ENCODE measurements at places on chromosomes 2 and 18.

DNA sequence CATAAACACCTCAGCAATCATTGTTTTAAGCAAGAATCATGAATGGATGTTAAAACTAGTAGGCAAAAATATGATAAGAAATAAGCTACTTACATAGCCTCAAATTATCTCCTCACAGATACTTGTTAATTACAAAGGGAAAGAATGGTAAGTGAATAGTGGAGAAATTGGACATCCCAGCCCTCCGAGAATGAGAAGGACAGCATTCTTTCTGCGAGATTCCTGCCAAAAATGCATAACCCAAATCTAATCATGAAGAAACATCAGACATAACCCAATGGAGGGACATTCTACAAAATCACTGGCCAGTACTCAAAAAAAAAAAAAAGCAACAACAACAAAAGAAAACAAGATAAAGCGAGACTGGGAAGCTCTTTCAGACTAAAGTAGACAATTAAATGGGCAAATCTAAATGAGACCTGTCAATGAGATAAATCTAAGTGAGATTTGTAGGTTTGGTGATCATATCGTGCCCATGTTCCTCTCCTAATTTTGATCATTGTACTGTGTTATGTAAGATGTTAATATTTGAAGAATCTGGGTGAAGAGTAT, 57.9 kb upstream of the GLI2 start:
- DNase-seq: no peak

DNA sequence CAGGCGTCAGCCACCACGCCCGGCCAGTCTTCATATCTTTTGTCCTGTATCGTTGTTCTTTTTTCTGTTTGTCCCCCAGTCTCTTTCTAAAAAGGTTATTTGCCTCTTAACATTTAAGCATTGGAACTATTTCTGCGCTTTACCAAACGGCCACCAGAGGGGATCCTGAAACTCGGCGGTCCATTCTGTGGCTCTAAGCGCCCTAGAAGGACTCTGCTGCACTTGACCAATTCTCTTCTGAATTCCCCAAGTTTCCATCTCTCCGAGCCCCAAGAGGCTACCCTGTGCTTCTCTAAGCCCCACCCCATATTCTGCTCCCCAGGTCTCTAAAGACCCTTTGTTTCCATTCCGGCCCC, 33.1 kb upstream of the REG3G start:
- DNase-seq: no peak

DNA sequence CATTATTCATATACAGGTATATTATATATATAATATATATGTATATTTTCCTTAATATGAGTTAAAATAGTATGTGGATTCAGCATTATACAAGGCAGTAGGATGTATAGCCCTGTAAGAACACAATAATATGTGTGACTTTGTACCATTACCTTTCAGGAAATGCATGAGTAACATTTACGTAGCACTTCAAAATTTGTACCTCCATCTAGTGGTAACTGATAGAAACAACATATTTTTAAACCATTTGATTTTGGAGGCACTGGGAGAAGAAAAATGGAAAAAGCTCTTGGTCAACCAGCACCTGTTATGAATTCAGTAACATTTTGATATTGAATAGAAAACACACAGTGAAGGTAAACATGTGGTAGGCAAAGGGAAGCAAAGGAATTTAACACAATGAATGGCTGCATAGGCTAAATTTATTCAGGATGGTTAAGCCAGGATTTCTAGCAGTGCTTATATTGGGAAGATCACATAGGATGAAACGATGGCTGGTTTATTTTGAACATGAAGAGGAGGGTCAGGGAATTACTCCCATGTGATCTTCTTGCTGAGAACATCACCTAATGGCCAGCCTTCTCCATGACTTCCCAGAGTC, 565.5 kb downstream of the CCDC85A start:
- no peak for DNase-seq

DNA sequence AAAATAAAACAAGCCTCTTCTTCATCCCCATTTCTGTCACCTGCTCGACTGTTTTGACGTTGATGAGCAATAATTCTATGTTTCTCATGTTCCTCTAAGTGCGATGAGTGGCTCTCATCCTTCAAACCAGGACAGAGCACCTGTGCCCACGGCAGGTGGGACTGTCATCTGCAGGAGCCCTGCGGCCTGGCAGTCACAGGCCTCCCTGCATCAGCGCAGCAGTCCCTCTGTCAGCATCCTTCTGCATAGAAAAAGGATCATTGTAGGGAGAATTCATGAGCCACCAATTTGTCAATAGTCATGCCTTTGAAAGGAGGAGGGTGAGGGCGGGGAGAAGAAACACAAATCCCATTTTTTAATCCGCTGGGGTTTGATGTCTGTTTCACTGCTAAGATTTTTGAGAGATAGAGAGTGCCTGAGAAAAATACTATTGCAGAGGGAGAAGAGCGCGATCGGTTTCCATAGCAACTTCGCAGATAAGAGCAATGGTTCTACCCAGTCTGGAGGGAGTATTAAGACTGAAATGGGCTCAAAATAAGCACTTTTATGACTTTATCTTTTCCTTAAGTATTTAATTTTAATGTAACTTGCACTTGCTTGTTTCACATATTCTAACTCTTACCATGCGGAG, 234.3 kb upstream of the NCKAP5 start:
- DNase-seq: no peak

DNA sequence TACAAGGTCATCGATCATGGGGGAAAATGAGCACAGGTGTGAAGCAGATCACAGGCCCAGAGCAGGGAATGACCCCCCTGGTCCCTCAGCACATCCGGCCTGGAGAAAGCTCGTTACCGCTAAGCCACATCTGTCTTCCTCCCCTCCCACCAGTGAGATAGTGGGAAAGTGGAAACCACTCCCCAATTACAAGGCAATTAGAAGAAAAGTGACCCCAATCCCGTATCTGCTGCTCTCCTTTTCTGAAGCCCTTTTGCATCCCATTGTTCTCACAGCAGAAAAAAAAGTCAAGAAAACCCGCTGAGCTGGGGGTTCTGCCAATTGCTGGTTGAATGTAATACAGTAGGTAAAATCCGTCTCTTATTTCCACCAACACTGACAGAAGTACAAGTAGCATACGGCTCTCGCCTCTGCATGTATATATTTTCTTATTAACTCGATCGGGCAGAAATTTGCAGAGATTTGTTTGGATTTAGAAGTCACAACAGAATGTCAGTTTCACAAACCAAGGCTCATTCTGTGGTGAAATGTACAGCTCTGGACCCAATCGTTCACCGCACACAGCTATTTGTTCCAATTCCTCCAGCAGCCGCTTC, 287.0 kb downstream of the TCF4 start:
- no peak for DNase-seq

DNA sequence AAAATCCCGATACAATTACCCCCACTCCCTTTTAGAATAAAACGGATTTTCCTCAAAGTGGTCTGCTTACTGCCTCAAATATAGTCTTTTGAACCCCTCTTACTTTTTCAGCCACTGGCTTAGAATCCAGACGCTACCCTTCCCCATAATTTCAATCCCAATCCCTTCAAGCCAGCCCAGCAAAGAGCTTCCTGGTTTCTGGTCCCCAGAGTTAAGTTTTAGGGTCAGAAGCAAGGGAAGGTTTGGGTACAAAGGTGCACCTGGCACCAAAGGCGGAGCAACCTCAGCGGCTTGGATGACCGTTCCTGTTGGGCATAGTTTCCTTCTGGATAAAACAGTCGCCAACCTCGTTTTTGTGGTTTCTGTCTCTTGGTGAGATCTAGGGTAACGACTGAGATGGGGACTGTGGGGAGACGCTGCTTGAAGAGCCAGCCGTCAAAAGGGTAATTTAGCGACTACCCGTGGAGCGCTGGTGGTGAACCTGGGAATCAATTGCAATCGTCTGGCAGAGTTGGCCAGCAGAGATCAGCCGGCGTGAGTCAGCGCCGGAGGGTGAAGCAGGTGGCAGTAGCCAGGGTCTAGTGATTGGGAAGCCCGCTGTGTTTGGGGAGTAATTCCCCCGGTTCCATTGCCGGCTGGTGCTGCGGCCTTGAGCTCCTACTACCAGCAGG, 1.6 kb downstream of the FEV start:
- no peak for DNase-seq

DNA sequence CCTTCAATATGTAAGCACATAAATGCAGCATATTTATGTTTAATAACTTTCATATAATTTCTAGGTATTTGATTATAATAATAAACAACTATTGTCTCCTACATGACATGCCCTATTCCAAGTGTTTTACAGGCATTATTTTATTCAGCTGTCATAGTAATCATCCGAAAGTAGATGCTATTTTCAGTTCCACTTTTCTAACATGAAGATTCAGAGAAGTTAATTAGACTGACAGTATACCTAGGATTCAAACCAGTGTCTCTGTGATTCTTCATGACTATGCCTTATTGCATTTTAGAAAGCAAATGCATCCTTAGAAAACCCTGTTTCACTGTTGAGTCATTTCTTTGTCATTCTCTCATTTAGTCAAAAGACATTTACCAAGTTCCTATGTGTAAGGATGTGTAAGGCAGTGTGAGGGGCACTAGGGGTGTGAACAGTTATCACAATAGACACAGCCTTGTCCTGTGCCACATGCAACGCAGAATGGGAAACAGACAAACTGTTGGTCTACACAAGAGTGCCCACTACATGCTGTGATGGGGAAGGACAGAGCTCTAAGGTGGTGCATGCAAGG, 79.8 kb downstream of the DTNA start:
- no peak for DNase-seq

DNA sequence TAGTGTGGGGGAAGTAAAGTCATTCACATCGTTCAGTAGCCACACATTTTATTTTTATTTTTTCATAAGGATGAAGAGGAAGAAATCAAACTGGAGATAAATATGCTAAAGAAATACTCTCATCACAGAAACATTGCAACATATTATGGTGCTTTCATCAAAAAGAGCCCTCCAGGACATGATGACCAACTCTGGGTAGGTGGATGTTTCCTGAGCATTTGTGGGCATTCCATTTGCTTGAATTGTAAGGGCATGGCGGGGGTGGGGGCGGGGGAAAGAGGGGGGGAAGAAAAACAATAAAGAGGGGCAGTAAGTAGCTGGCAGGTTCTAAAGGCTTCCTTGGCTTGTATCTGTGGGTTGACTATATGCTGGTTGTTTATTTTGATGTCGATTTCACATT, 126.4 kb downstream of the MAP4K4 start:
- DNase-seq: no peak

GRCh38 chr2:2331881-2332280, 806 bp upstream of the MYT1L start:
- peak; percentile 58 for DNase-seq

DNA sequence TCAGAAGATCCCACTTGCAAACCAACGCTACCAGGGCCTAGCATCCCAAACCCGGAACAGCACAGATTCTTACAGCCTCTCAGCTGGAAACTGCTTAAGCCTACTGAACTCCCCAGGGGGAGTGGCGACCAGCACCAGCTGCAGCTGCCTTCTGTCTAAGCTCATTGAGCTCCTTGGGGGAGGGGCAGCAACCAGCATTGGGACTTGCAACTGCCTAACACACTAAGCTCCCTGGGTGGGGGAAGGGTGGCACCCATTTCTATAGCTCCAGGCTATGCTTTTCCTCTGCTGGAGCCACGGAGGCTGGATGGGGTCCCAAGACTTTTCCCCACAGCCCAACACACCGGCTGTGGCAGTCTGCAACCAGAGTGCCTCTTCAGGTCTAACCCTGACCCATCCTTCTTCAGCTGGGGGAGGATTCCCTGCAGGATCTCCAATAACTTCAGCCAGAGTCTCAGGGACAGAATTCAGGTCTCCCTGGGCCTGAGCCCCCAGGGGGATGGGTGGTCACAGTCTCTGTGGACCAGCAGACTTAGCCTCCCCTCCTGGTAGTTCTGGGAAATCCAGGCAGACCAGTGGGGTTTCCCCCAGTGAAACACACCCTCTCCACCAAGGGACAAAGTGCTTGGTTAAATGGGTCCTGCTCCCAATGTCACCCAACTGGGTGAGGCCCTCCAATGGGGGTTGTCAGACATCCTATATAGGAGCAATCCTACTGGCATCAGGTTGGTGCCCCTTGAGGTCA, 45.9 kb upstream of the ITGA4 start:
- no peak for DNase-seq

GRCh38 chr18:61596296-61596695, 263.1 kb downstream of the CDH20 start:
- DNase-seq: no peak

- no peak for DNase-seq
Measured at GRCh38 chr2:12107939-12108338, 361.5 kb downstream of the LPIN1 start.

GRCh38 chr2:149219856-149220255, 110.5 kb upstream of the LYPD6 start:
- DNase-seq: no peak

DNA sequence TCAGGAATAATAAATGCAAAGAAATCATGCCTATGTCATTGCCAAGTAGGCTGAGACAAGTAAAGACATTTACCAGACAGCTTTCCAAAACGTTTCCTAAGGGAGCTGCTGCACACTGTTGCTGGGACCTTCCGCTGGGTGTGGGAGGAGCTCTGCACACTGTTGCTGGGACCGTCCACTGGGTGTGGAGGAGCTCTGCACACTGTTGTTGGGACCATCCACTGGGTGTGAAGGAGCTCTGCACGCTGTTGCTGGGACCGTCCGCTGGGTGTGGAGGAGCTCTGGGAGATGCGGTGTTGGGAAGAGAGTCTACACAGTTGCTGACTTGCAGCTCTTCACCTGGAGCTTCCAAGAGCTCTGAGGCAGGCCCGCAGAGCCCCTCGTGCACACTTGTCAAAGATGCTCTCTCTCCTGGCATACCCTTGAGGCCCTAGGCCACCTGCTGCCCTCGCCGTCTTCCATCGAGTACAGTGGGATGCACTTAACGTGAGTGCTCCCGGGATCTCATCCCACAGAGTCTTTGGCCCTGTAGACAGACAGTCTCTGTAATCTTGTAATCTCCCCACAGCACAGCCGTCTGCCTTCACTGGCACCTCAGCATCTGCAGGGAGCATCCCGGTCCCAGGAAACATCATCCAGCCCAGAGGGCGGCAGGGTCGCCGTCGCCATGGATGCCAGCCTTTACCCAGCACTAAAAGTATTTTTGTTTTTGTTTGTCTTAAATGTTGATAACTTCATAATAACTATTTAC, 51.4 kb downstream of the TRAPPC12 start:
- DNase-seq: no peak

DNA sequence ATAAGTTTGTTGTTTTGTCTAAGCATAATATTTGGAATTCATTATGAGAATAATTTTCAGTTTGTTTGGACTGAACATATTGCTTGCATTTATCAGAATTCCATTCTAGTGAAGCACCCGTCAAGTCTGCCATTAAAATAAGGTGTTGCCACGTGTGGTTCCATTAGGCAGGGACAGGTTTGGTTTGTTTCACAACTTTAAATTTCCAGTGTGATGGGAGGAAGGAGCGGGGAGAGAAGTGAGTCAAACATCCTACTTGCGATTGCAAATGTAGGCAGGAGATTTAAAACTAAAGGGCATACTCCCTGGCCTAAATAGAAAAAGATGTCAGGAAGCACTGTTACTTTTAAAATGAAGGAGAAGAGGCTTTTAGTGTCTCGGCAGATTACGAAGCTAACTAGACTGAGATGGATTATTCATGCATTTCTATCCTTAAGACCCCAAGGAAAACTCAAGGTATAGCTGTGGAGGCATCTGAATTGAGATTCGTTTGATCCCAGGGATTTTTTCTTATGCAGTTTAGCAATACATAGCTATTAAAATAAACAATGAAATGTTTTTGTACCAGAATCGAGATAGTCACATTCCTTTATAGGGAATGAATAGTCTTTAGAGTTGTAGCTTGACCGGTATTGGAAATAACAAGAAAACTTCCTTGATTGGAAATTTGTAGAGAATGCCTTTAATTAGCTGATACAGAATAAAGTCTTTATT, 19.8 kb downstream of the GRHL1 start:
- no peak for DNase-seq

GRCh38 chr2:96839293-96839874, 4.4 kb downstream of the ANKRD23 start:
- no peak for DNase-seq

All from cerebellar nuclear complex (tissue), 1 donor.